ENCODE measurements at places on chromosomes 3 and 15. TPM values are rescaled to one million over a fixed set of nuclear protein-coding genes. Genes with fewer than 3 reads are reported as not detected.

The CLDN16 gene
- total RNA-seq: not detected

The HHATL gene
- not detected for total RNA-seq

The TRPM1 gene
- not detected for total RNA-seq

The ACY1 gene
- 53.1 TPM for total RNA-seq

The BTLA gene
- total RNA-seq: 17.3 TPM

The TMCO5A gene
- total RNA-seq: not detected

The ANKUB1 gene
- not detected for total RNA-seq

The BNC1 gene
- total RNA-seq: not detected

The TTLL13 gene
- 0.55 TPM for total RNA-seq

The CLEC3B gene
- total RNA-seq: not detected

The POLG gene
- 97.4 TPM for total RNA-seq

The FBXO40 gene
- total RNA-seq: not detected

The KNSTRN gene
- 61.5 TPM for total RNA-seq

The TLE3 gene
- 95.1 TPM for total RNA-seq

The KLF15 gene
- total RNA-seq: 0.46 TPM

The WDR6 gene
- 139 TPM for total RNA-seq

The CLDN1 gene
- total RNA-seq: 0.22 TPM

The TMCC1 gene
- 20.8 TPM for total RNA-seq

The FBXW12 gene
- not detected for total RNA-seq

The TMEM40 gene
- not detected for total RNA-seq

The IL17RE gene
- total RNA-seq: 1.8 TPM

The ZMYND10 gene
- 0.94 TPM for total RNA-seq

The IGF2BP2 gene
- total RNA-seq: 0.29 TPM

The TM4SF18 gene
- total RNA-seq: not detected

Measured in activated CD4-positive, alpha-beta memory T cell treated with anti-CD3 and anti-CD28 coated beads for 36 hours (primary cell).